Breast epithelium (tissue), 4 donors: ENCODE measurements at places on chromosomes 1 and 21.

GRCh38 chr21:17979763-17980162 lies 160.6 kb upstream of the C21orf91 start:
- H3K4me3 ChIP-seq = no peak overlapping the region
- H3K4me1 ChIP-seq = no peaks in the 10 kb centered on the region
- no peaks in the 10 kb centered on the region for H3K36me3 ChIP-seq
- H3K27me3 ChIP-seq = no peaks in the 10 kb centered on the region

DNA sequence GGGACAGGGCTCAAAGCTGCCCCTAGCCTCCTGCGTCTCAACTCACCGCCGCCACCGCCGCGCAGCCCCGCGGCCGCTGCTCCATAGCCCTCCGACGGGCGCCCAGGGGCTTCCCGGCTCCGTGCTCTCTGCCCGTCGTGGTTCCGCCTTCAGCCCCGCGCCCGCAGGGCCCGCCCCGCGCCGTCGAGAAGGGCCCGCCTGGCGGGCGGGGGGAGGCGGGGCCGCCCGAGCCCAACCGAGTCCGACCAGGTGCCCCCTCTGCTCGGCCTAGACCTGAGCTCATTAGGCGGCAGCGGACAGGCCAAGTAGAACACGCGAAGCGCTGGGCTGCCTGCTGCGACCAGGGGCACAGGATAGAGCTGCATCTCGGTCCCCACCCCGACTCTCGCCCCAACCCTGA lies at the start of gene TNFRSF25:
TNFRSF25 (minus strand) TSS at position 151 of the 400 bp plus-strand sequence; CDS start at position 85, 66 bp downstream.
- no peaks in the 10 kb centered on the region for H3K4me1 ChIP-seq
- H3K27ac ChIP-seq = no peak within 1 kb of the TSS
- no peaks in the 10 kb centered on the region for H3K27me3 ChIP-seq
- no peak for DNase-seq
- no peak within 1 kb of the TSS for H3K4me3 ChIP-seq

- no peak overlapping the region for H3K4me3 ChIP-seq
- peaks cover 5% of the 10 kb centered on the region for H3K36me3 ChIP-seq
- H3K27ac ChIP-seq = no peak overlapping the region
- no peaks in the 10 kb centered on the region for H3K27me3 ChIP-seq
Measured at GRCh38 chr1:66984491-66984890, 59.7 kb downstream of the MIER1 start.

GRCh38 chr1:177927021-177927596 lies 42.7 kb downstream of the SEC16B start:
- no peaks in the 10 kb centered on the region for H3K36me3 ChIP-seq
- no peak overlapping the region for H3K27ac ChIP-seq
- DNase-seq = no peak
- H3K27me3 ChIP-seq = no peaks in the 10 kb centered on the region

GRCh38 chr1:180918519-180918918 lies 5.8 kb downstream of the KIAA1614 start:
- no peak overlapping the region for H3K27ac ChIP-seq
- no peaks in the 10 kb centered on the region for H3K36me3 ChIP-seq
- no peak for DNase-seq

GRCh38 chr1:61052395-61053225 lies 29.8 kb upstream of the NFIA start:
- H3K27ac ChIP-seq = peak overlapping the region; percentile 8
- no peak overlapping the region for H3K4me3 ChIP-seq
- no peaks in the 10 kb centered on the region for H3K36me3 ChIP-seq
- DNase-seq = no peak

DNA sequence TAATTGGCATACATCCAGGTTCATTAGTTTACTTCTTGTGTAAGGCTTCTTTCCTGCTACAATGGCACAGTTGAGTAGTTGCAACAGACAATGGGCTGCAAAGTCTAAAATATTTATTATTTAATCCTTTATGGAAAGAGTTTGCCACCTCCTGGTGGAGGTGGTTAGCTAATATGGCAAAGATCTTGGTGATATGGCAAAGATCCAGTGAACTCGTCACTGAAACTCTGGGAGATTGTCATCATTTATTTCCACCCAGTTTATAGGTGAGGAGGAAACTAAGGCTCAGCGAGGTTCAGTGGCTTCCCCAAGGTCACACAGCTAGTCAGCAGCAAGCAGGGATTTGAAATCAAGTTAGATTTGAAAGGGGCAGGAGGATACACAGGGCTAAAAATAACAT lies 16.1 kb upstream of the IFFO2 start:
- no peaks in the 10 kb centered on the region for H3K36me3 ChIP-seq
- no peak overlapping the region for H3K4me3 ChIP-seq
- no peak overlapping the region for H3K27ac ChIP-seq
- no peaks in the 10 kb centered on the region for H3K27me3 ChIP-seq
- no peak for DNase-seq

DNA sequence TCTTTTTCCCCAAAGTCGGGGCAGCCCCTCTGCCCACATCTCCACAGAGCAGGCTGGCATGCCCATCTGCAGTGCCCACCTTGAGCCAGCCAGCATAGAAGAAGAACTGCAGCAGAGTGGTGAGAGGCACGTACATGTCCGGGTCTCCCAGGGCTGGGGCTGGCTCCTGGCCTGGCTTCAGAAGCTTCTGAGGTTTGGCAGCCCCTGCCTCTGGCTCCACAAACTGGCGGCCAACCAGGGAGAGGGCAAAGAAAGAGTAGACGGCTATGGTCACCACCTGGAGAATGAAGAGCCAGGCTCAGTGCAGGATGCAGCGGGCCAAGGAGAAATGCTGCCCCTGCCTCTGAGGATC lies 3.0 kb downstream of the BEST4 start:
- H3K27me3 ChIP-seq = no peaks in the 10 kb centered on the region
- no peak overlapping the region for H3K27ac ChIP-seq
- H3K4me1 ChIP-seq = peaks cover 12% of the 10 kb centered on the region
- no peak for DNase-seq

DNA sequence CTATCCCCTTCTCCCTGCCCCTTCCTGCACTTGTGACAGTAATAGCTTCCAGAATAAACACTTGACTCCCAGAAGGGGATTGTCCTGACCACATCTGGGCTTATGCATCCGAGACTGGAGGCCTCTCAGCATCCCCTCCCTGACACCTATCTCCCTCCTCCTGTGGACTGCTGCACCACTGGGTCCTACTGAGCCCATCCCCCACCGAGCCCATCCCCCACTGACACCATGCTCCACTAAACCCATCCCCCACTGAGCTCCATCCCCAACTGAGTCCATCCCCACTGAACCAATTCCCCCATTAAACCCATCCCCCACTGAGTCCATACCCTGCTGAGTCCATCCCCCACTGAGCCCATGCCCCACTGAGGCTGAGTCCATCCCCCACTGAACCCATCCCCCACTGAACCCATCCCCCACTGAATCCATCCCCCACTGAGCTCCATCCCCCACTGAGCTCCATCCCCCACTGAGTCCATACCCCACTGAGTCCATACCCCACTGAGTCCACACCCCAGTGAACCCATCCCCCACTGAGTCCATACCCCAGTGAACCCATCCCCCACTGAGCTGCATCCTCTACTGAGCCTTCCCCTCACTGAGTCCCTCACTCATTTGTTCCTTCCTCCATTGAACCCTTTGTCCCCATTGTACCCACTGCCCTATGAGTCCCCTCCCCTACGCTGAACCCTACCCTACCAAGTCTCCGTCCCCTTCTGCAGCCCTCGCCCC lies 5.6 kb downstream of the PDZK1IP1 start:
- no peak overlapping the region for H3K4me3 ChIP-seq
- DNase-seq = no peak
- H3K36me3 ChIP-seq = no peaks in the 10 kb centered on the region
- no peak overlapping the region for H3K27ac ChIP-seq
- no peaks in the 10 kb centered on the region for H3K27me3 ChIP-seq

- H3K27ac ChIP-seq = no peak overlapping the region
- H3K27me3 ChIP-seq = no peaks in the 10 kb centered on the region
- H3K4me1 ChIP-seq = no peaks in the 10 kb centered on the region
Measured at GRCh38 chr1:218435528-218435927, 90.4 kb downstream of the TGFB2 start.

GRCh38 chr1:55443175-55443915 lies 228.2 kb upstream of the USP24 start:
- no peaks in the 10 kb centered on the region for H3K4me1 ChIP-seq
- DNase-seq = peak; percentile 48
- H3K4me3 ChIP-seq = no peak overlapping the region

DNA sequence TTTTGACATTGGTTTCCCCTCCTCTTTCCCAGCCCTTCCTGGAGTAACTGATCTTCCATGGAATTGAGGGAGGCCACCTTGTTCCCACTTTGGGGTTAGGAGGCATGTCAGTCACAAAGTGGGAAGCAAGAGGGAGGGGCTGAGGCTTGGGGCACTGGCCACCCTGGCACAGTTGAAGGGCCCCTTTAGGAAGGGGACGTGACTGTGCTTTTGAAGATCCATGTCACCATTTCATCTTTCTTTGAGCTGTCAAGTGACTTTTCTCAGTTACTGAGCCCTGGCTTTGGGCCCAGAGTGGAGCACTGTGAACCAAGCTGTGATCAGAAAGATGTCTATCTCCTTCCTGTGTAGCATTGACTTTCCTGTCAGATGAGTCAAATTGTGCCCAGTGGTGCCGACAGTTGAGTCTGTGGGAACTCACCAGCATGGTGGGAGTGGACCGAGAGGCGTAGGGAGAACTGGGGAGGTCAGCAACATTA lies 38.5 kb upstream of the TDRD10 start:
- no peak overlapping the region for H3K27ac ChIP-seq
- H3K27me3 ChIP-seq = no peaks in the 10 kb centered on the region
- DNase-seq = no peak
- no peaks in the 10 kb centered on the region for H3K4me1 ChIP-seq
- H3K36me3 ChIP-seq = no peaks in the 10 kb centered on the region
- no peak overlapping the region for H3K4me3 ChIP-seq

GRCh38 chr1:33317354-33317753 lies 3.5 kb downstream of the A3GALT2 start:
- H3K4me3 ChIP-seq = no peak overlapping the region
- no peak overlapping the region for H3K27ac ChIP-seq
- no peaks in the 10 kb centered on the region for H3K4me1 ChIP-seq
- DNase-seq = no peak
- no peaks in the 10 kb centered on the region for H3K36me3 ChIP-seq

DNA sequence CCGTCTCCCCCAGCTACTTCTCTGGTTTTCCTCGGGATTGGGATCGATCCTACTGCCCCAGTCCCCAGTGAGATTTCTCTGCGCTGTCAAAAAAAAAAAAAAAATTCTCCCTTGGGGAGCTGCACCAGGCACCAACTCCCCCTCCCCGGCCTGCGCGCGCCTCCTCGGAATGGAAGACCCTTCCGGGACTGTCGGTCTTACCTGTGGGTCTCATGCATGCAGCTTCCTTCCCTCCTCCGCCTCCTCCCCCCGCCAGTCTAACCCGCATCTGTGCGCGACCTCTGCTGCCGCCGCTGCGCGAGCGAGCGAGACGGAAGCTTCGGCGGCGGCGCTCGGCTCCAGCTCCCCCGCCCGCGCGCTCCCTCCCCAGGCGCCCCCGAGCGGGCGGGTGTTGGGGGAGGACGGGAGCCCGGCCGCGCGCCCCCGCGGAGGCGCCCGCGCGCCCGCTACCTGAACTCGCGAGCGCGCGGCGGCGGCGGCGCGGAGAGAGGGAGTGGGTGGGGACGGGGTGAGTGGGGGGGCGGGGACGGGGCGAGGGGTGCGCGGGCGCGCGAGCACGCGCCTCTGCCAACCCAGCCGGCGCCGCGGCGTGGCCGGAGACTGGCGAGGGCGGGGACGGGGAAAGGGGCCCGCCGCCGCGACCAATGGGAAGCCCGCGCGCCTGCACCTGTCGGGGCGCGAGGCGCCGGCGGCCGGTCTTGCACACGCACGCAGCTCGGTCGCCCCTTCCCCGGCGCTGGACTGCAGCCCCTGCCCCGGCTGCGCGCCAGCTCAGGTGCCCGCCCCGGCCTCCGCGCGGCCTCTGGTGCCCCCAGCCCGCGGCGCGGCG lies at the start of gene SUSD4:
SUSD4 (minus strand) TSS at position 321 of the 829 bp plus-strand sequence. CDS start 751 bp downstream, outside the sequence.
- H3K4me3 ChIP-seq = peak within 1 kb of the TSS; percentile 74
- no peaks in the 10 kb centered on the region for H3K4me1 ChIP-seq
- H3K36me3 ChIP-seq = no peaks in the 10 kb centered on the region
- DNase-seq = peak; percentile 29

DNA sequence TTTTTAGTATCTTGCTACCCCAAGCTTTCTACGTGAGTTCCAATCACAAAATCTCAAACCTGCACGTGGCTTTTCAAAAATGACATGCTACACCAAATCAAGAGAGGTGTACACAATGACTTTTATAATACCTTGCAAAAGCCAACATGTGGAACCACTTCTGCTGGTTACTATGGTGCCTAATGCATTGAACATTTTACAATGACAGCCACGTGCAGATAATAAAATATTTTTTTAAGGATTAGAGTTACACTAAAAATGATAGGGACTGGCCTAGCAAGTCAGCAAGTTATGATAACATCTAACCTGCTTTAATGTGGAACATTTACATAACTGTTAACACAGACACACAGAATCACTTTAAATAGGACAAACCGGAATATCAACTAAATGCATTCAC lies 30.2 kb downstream of the EYA3 start:
- H3K4me3 ChIP-seq = no peak overlapping the region
- no peaks in the 10 kb centered on the region for H3K36me3 ChIP-seq
- no peak overlapping the region for H3K27ac ChIP-seq

- H3K4me1 ChIP-seq = no peaks in the 10 kb centered on the region
- H3K36me3 ChIP-seq = no peaks in the 10 kb centered on the region
- DNase-seq = no peak
- H3K4me3 ChIP-seq = no peak overlapping the region
- H3K27ac ChIP-seq = no peak overlapping the region
- no peaks in the 10 kb centered on the region for H3K27me3 ChIP-seq
Measured at GRCh38 chr1:103190766-103191165, 82.4 kb upstream of the COL11A1 start.

GRCh38 chr1:160550572-160551034 lies 27.5 kb upstream of the SLAMF6 start:
- no peak for DNase-seq
- no peaks in the 10 kb centered on the region for H3K27me3 ChIP-seq
- H3K4me3 ChIP-seq = no peak overlapping the region
- H3K36me3 ChIP-seq = no peaks in the 10 kb centered on the region
- H3K4me1 ChIP-seq = no peaks in the 10 kb centered on the region

- no peaks in the 10 kb centered on the region for H3K4me1 ChIP-seq
- no peak overlapping the region for H3K4me3 ChIP-seq
- DNase-seq = no peak
- H3K27me3 ChIP-seq = no peaks in the 10 kb centered on the region
Measured at GRCh38 chr1:33167650-33168447, 14.0 kb downstream of the TRIM62 start.

- no peak for DNase-seq
- H3K27me3 ChIP-seq = no peaks in the 10 kb centered on the region
- H3K36me3 ChIP-seq = no peaks in the 10 kb centered on the region
Measured at GRCh38 chr1:27592232-27592930, 11.6 kb downstream of the AHDC1 start.

GRCh38 chr1:52637946-52638345 lies 5.0 kb downstream of the SHISAL2A start:
- H3K36me3 ChIP-seq = no peaks in the 10 kb centered on the region
- H3K27ac ChIP-seq = no peak overlapping the region
- DNase-seq = no peak
- H3K27me3 ChIP-seq = peaks cover 13% of the 10 kb centered on the region
- H3K4me1 ChIP-seq = no peaks in the 10 kb centered on the region
- H3K4me3 ChIP-seq = no peak overlapping the region

- no peak overlapping the region for H3K27ac ChIP-seq
- no peaks in the 10 kb centered on the region for H3K36me3 ChIP-seq
- no peak for DNase-seq
- no peak overlapping the region for H3K4me3 ChIP-seq
- H3K27me3 ChIP-seq = no peaks in the 10 kb centered on the region
Measured at GRCh38 chr1:167492481-167492910, 25.8 kb downstream of the CD247 start.
